ENCODE measurements at places on chromosomes 1 and 21.

GRCh38 chr1:114756009-114756892 lies 1.5 kb downstream of the CSDE1 start:
- DNase-seq, result no peak

- no peak for DNase-seq
These were observed 3.7 kb downstream of the ELF3 start for GRCh38 chr1:202014060-202014459.

DNA sequence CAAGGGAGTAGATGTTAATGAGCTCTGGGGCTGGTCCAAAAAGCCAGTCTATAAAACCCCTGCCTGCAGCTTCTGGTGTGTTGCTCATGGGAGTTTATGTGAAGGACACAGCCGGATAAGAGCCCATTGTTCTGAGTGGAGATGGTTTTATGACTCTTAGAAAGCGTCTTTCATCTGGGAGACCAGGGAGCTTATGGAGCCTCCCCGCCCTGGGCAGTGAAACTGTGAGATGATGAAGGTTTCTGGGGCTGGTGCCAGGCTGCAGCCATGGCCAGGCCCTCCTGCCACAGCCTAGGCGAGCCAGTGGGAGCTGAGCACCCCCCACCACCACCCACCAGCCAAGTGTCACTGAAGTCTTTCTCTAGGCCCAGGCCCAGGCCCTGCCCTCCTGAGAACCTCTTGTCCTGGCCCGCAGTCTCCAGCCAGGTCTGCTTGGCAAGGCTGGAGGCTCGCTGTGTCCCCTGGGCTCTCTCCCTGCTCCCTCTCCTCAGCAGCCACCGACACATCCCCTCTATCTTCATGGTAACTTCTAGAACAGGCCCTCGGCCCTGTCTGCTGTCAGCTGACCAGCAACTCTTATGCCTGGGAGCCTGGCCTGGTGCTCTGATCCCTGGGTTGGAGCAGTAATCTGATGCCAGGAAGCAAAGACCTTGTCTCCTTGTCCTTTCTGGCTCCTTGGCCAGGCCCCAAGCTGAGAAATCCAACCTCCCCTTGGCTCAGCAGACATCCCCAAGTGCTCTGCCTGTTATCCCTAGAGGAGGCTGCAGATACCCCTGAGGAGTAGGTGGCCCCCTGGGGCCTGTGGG lies 7.6 kb upstream of the ARHGEF10L start:
- DNase-seq, result no peak

DNA sequence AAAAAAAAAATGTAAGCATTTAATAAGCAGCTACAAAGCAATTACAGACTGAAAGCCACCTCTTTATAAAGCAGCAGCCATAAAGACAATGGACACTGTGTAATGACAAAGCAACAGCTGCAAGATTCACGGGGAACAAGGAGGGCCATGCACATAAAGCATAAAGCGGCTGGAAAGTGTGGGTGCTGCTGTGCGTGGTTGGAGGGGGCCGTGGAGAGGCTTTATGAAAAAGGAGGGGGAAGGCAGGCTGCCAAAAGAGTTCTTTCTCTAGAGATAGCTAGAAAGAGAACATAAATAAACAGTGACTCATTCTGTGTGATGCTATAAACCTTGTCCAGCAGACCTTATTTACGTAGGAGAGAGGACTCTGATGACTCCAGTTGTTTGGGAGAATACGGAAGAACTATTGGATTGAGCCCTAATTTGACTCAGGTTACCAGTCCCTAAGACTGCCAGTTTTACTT lies 49.3 kb downstream of the ADAMTS1 start:
- peak; percentile 88 for DNase-seq

DNA sequence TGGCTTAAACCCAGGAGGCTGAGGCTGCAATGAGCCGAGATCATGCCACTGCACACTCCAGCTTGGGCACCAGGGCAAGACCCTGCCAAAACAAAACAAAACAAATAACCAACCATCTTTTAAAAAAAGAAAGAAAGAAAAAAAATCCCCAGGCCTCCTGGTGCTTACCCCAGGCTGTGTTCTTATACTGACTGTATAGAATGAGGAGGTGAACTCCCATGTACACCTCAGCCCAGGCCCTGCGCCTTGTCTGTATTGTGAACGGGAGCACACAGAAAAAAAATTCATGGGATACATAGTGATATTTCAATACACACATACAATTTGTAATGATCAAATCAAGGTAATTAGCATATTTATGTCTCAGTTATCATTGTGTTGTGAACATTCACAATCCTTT lies 14.1 kb downstream of the RPL5 start:
- no peak for DNase-seq

DNA sequence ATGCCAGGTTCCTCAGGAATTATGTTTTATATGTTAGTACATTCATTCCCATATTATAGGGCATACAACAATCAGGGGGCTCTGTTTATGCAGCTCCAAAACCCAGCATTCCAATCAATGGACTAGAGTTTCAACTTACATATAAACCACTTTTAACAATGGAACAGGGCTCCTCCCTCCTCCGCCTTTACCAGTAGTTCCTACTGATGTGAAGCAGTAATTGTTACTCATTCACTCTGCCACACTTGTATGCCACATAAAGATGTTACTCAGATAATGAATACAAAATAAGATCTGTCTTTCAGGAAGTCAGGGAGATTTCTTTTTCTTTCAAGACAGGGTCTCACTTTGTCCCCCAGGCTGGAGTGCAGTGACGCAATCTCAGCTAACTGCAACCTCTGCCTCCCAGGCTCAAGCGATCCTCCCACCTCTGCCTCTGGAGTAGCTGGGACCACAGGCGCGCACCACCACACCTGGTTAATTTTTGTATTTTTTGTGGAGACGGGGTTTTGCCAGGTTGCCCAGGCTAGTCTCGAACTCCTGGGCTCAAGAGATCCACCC lies 17.1 kb downstream of the ZNF281 start:
- DNase-seq, result no peak

GRCh38 chr1:150550222-150551050 lies 1.2 kb downstream of the ADAMTSL4 start:
- DNase-seq, result peak; percentile 27

- DNase-seq, result no peak
These were observed 25.6 kb upstream of the KAZN start for GRCh38 chr1:14572861-14573260.

GRCh38 chr1:244826712-244827111 lies 8.7 kb upstream of the COX20 start:
- no peak for DNase-seq

- no peak for DNase-seq
These were observed 2.3 kb upstream of the ATP2B4 start for GRCh38 chr1:203624341-203624712.

GRCh38 chr1:156291226-156292061 lies 4.0 kb downstream of the GLMP start:
- no peak for DNase-seq

- DNase-seq, result no peak
These were observed 116.1 kb downstream of the UCHL5 start for GRCh38 chr1:192943108-192943507.

DNA sequence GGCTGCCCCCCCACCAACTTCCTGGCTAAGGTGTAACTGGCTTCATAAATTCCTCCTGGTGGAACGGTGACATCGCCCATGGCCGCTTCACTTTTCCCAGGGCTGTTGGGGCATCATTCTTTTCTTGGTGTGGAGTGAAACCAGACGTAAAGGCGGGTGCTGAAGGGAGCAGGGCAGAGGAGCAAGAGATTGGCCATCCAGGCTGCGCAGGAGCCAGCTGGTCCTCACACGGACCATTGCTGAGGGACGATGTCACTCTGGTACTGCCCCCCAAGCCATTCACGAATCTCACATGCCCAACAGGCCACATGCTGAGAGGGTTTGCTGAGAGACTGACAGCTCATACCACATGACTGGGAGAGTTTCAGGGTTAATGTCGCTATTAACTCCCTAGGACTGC lies 10.5 kb upstream of the PKP1 start:
- DNase-seq, result no peak

- DNase-seq, result no peak
These were observed 126.5 kb downstream of the PBX1 start for GRCh38 chr1:164685266-164686035.

GRCh38 chr1:42466030-42466429 lies 2.9 kb downstream of the CCDC30 start:
- DNase-seq, result no peak

- DNase-seq, result no peak
These were observed 580 bp downstream of the VWA1 start for GRCh38 chr1:1435911-1436629.

DNA sequence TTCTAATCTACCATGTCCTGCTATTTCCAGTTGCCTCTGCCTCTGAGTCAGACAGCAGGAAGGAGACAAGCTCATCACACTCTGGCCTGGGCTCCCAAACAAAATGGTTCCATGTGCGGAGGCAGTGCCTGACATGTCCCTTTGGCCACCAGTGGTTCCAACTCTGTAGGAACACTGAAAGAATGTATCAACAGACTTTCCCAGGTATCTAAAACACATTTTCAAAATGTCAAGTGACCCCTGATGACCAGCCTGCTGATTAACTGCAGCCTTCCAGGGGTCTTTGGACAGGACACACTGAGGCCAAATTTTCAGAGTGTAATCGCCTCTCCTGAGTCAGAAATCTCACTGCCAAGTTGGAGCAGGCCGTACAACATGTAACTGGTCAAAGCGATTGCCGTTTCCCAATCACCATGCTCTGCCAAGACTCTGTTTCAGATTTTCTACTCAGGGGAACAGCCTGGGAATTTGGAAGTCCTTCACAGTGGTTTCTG lies 172.7 kb downstream of the TPR start:
- no peak for DNase-seq

- no peak for DNase-seq
These were observed 9.5 kb upstream of the C1orf174 start for GRCh38 chr1:3909615-3910014.

DNA sequence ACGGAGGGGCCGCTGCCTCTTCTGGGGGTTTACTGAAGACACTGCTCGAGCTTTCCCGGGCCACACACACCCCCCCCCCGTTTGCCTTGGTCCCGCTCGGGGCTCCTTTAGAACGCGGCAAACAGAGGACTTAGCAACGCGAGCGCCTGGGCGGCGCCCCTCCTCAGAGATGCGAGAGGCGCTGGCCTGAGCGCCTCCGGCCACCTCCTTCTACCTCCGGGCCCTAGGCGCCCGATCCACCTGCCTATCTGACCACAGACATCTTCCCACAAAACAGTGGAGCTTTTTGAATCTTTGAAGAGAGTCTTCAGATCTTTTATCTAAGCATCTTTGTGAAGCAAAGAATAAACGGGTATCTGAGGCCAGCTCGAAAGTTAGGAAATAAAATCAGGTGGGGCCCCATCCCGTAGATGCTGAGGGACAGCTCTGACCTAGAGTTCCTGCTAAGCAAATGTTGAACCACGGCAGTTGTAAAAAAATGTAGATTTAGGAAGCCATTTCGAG lies 436 bp upstream of the TTLL7 start:
- DNase-seq, result peak; percentile 76

DNA sequence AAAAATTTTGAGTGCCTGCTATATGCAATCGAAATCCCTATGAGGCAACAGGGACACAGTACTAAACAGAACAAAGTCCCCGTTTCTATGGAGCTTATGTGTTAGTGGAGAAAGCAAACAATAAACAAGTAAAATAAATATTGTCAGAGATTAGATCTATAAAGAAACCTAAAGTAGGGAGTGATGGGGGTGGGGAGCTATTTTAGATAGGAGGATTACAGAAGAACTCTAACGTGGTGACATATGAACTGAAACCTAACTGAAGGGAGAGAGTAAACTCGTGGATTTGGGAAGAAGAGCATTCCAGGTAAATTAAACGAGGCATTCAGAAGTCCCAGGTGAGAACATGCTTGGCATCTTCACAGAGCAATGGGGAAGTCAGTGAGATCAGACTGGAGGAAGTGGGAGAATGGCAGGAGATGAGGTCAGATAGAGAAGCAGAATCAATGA lies 154.5 kb downstream of the DENND1B start:
- no peak for DNase-seq

DNA sequence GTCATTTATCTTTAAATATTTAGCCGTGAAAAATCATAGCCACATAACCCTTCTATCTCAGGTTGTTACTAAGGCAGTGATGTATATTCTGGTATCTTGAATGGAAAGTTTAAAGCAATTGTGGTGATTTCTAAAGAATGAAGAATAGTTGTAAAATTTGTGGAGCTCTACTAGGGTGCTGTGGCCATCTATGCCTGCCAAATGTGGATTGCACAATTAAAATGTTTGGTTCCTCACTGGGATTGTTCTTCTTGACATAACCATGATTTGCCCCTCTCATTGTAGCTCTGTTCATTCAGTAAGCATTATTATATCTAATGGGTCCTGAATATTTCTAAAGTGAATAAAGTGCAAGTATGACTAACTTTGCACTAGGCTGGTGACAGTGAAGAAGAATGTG lies 50.1 kb downstream of the AK4 start:
- DNase-seq, result no peak

DNA sequence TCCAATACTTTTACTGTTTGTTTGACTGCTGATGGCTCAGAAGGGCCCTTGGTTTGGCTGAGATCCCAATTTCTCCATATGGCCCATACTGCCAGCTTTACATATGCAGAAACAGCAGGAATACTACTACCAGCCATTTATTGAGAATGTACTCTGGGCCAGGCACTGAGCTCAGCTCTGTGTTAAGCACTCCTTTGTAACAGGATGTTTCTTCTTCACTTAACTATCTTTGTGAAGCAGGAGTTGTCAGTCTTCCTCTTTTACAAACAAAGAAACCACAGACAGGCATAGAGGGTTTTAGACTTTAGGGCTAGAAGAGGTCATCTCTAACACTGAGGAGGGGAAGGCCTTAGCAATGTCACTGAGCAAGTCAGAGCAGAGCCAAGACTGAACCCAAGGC lies 8.3 kb downstream of the HMGCL start:
- DNase-seq, result no peak

DNA sequence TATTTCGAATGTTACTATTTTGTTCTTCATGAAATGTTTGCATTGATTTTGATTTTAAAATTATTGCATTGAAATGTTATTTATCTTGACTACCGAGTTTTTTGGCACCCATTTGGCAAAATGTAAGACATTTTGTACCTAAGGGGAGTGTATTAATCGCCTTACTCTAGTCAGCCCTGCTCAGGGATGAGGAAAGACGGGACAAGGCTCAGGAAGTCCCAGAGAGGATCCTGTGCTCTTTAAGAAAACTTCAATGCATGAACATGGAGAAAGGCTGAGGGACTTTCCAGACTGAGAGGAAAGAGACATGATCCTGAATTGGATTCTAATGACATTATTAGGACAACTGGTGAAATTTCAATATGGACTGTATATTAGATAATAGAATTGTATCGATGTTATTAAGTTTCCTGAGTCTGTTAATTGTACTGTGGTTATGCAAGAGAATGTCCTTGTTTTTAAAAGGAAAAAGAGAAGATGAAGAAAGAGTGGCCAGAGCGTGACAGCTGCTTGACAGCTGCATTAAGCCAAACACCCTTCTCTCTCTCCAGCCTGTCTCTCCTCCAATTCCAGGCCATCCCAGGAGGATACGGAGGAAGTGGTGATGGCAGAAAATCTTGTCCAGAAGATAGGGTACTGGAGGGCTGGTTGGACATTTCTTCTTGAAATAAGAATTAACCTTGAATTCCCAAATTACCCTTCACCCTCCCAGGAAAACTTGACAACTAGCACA lies 66.0 kb downstream of the PLEKHA6 start:
- peak; percentile 80 for DNase-seq

DNA sequence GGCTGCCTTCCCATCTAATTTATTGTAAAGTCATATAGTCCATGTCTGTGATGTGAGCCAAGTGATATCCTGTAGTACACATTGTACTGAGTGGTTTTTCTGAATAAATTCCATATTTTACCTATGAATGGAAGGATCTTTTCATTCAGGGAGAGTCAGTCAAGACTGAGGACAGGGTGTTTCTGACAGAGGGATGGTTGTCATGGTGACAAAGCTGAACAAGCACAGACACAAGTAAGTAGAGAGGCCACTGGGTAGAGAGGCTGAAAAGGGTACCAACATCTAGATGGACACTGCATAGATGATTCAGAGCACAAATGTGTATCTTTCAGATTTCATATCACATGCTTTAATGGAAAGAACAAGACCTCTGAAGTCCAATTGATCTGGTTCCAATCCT lies 22.6 kb upstream of the IL20 start:
- DNase-seq, result no peak

All from MCF 10A (cell line).